SW480 (cell line): ENCODE measurements at places on chromosomes 2 and 18.

GRCh38 chr2:86274918-86275275 lies 62.5 kb downstream of the REEP1 start:
- DNase-seq, result peak; percentile 15

DNA sequence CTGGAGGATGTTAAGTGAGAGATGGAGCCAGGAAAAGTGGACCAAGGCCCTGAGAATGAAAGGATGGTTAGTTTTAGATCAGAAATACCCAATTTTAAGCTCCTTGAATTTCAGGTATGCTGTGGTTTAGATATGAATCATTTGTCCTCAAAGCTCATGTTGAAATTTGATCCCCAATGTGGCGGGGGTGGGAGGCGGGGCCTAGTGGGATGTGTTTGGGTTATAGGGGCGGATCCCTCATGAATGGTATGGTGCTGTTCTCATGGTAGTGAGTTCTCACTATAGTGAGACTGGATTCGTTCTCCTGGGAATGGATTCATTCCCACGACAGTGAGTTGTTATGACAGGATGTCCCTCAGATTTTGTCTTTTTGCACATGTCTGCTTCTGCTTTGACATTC lies 11.4 kb downstream of the MYO5B start:
- DNase-seq, result peak; percentile 72

- DNase-seq, result no peak
These were observed 157.5 kb upstream of the CAVIN2 start for GRCh38 chr2:192004188-192004963.

DNA sequence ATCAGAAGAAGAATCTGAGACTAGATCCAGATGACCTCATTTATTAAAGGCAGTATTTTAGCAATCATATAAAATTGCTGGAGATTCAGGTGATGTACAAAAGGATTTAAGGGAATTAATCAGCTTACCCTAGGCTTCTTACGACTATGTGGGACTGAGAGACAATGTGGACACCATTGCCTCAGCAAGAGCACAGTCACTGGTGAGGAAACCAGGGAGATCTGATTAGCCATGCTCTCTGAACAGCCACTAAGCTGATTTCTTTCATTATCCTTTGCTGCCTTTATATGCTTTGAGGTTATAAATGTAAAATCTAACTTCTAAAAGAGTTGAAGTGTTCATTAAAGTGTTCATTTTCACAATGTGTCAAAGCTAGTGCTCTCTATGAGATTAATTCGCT lies 22.7 kb upstream of the GULP1 start:
- no peak for DNase-seq

- no peak for DNase-seq
These were observed 282.1 kb upstream of the NT5C1B start for GRCh38 chr2:18871430-18871829.

GRCh38 chr2:22904126-22904684 lies 480.8 kb upstream of the KLHL29 start:
- DNase-seq, result peak; percentile 25

DNA sequence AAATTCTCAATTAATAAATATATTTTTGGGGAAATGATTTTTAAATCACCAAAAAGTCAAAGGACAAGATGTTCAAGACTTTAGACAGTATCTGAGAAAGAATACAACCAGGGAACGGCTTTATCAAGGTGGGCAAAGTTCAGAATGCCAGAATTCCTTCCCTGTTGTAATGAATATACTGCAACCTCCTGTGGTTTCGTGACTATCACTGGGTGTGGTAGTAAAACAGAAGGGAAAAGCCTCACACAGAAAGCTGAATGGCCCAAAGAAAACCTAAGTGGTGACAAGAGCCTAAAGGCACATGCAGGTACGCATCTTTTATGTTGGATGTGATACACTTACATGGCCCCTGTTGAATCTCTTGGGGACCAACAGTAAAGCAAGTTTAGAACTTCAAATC lies 37.1 kb downstream of the MBD2 start:
- peak; percentile 19 for DNase-seq

GRCh38 chr2:201220102-201220570 lies 37.2 kb downstream of the CASP10 start:
- DNase-seq, result no peak

- no peak for DNase-seq
These were observed 21.3 kb upstream of the TAF1B start for GRCh38 chr2:9821805-9822445.

DNA sequence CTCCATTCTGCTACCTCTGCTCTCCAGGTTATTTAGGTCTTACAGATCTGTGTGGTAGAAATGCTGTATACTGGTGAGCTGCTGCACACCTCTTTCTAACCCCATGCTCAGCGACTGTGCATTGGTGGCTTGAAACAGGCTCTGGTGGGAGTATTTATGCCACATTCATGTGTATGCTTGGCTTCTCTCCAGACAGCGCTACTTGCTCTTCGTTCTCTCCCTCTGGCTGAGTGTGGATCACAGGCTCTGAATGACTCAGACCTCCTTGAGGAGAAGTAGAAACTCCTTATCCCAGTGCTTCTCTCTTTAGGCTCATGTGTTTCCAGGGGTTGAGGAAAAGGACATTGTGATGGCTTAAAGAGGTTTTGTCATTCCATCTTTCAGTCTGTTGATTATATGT lies 54.9 kb downstream of the FHOD3 start:
- DNase-seq, result no peak

DNA sequence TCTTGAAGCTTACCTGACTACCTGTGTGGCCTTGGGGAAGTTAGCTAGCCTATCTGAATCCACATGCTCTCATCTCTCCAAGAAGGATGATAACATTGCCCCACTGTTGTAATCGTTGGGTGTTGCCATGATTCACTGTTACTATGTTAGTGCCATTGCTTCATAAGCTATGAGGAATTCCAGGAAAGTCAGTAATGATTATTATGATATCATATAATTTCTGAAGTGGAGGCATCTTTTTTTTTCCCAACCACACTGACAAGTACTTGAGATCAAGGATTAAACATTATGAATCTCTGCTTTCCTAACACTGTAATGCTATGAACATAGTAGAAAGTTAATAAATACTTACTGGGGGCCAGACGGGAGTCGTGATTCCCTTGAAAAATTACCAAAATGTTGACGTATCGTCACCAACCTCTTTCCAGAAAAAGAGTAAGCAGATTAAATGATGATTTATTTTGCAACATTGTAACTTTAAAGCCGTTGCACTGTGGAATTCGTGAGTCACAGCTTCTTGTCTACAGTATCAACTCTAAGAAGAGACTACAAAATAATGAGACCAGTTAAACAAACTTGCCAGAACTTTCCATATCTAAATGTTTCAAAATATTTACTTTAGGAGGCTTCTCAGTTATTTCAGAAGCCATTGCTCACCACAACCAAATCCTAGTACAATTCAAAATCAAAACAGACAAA lies 459.9 kb downstream of the PIK3C3 start:
- DNase-seq, result no peak

- DNase-seq, result no peak
These were observed 158.9 kb downstream of the MSH2 start for GRCh38 chr2:47561906-47562305.

DNA sequence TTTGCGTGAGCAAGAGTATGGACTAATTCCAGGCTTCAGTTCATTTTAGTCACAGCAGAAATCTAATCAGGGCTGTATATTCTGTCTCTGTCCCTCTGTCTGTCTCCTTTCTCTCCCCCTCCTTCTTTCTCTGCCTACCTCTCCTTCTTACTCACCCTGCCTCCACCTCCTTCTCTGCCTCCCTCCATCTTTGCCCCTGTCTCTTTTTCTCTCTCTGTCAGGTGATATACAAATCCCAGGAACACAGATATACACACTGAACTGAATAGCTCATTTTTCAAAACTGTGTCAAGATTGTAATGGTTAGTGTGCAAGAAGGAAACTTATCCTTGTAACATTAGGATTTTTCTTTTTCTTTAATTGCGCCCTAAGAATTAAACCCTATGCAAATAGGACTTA lies 32.5 kb downstream of the SLC8A1 start:
- no peak for DNase-seq

DNA sequence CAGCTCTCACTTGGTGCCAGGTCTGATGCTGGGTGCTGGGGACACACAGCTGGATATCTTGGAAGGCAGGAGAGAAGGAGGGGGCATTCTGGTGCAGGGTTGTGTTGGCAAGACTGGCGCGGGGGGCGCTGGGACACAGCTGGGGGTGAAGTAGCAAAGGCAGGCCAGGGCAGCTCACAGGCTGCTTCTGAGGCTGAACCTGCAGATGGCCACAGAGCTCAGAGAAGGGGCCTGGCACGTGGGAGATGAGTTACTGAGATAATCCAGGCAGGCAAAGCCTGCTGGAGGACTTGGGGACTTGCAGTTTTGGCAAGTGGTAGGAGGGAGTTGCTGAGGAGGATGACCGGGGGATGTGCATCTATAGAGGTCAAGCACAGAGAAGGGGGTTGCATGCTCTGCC lies 16.2 kb upstream of the DGKD start:
- DNase-seq, result no peak

- DNase-seq, result peak; percentile 42
These were observed 61.4 kb downstream of the TGOLN2 start for GRCh38 chr2:85266146-85267041.

- peak; percentile 36 for DNase-seq
These were observed 3.8 kb downstream of the FHL2 start for GRCh38 chr2:105394951-105395611.

GRCh38 chr2:227687189-227687588 lies 20.6 kb downstream of the SCYGR5 start:
- no peak for DNase-seq

DNA sequence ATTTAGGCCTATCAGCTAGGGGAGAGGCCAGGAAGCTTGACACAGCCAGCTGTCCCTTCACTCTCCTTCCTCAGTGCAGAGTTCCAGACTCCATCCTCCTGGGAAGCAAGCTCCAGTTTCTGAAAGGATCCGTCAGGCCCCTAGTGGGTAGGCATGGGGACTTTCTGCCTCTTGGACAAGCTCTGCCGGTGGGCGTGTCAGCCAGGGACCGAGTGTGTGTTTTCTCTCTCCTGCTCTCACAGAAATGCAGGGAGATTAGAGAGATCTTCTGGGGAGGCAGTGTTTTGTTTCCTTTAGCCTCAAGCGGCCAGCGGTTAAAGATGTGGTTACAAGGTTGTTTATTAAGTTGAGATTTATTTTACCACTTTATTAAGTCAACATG lies 29.9 kb upstream of the OTOS start:
- no peak for DNase-seq

DNA sequence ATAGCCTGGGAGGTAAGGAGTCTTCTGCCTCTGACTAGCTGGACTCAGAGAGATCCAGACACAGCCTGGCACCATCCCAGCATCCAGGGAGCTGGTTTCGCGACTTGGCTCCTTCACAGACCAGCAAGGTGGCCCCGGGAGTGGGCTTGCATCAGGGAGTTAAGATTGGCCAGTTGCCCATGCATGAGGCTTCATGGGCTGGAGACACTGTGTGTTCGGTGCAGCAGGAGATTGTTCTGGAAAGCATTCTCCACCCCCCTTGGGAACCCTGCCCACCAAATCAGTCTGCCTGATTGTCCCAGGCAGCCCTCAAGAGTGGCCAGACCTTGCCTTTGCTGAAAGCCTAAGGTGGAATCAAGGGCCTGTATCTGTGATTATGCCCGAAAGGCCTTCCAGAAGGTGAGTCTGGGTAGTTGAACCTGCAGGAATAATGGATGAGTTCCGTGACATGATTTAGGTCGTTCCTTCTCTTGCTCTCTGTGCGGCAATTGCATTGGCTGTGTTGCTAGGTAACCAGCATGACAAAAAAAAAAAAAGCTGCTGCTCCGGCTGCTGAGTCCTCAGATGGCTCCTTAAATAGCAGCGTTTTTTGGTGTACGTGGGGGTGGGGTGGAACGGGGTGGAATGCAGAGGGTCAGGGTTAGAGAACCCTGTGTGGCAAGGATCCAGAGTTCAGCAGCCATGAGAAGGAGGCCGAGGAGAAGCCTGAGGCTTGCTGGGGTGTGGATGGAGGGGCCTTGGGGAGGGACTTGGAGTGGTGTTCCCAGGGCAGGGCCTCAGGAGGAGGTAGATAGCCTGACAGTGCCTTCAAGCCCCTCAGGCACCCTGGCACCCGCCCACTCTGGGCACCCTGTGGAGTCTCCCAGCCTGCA lies 93.0 kb upstream of the MCFD2 start:
- DNase-seq, result no peak
